ENCODE measurements at places on chromosomes 5 and 9.

- DNase-seq: peak; percentile 45
Measured at GRCh38 chr5:111411301-111411700, 101.0 kb downstream of the STARD4 start.

DNA sequence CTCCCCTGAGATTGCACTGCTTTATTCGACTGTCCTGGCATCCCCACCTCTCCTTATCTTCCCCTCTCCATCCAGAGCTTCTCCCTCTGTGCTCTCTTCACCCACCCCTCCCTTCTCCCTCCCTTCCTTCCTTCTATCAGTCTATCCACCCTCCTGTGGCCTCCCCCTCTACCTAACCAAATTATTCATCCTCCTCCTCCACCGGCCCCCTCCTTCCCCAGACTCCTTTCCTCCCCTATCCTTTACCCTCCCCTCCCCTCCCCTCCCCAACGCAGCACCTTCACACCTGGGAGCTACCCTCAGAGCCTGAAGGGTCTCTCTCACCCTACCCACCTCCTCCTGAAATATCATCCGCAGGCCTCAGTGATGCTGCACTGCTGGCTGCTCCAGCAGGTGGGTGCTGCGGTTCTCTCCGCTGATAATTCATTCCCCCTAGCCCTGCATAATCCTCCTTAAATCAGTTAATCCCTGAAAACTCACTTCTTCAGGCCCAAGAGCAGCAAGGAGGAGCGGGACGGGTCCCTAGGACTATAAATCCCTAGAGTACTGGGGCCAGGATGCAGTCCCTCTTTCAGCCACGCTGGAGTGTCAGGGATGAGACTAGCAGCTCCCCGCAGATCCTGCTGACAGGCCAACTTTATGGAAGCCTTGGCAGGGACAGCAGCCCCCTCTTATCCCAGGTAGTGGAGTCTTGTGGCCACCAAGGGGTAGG lies 97.8 kb downstream of the PCDH1 start:
- DNase-seq: no peak

- peak; percentile 94 for DNase-seq
Measured at GRCh38 chr9:132210472-132211145, 48.8 kb downstream of the NTNG2 start.

DNA sequence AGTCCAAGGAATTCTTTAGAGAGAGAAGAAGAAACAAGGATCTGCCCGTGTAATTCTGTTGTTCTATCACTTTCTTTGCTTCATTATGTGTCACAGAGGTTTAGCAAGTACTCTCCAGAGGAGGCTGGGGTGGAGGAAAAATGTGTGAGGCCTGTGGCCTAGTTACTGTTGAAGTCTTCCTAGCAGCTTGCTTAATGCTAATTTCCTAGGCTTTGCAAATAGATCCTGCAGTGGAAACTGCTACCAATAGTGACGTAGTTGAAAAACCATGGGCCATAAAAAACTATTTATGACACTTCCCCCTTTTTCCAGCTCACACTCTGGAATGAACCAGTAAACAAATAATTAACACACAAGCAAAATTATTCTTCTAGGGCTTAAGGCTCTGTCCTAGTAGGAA lies 27.0 kb upstream of the C9orf72 start:
- DNase-seq: no peak

DNA sequence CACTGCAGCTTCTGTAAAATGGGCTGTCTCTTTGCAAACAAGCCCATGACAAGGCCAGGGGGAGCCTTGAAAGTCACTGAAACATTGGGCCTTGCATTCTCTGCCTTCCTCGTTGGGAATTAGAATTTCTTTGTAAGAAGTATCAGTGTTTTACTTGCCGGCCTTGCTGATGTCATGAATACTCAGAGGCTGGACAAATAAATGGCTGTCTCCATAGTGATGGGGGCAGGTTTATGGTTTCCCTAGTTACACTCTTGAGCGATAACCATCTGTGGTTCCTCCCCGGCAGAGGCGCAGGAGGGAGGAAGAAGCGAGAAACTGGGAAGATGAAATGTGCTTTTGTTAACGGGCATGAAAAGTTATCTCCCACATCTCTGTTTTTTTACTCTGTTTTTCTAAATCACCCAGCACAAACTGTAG lies 272.7 kb upstream of the PANK3 start:
- no peak for DNase-seq

GRCh38 chr9:69377291-69377690 lies 52.3 kb downstream of the ENTREP1 start:
- no peak for DNase-seq

- no peak for DNase-seq
Measured at GRCh38 chr9:92180002-92180400, 64.8 kb upstream of the SPTLC1 start.

DNA sequence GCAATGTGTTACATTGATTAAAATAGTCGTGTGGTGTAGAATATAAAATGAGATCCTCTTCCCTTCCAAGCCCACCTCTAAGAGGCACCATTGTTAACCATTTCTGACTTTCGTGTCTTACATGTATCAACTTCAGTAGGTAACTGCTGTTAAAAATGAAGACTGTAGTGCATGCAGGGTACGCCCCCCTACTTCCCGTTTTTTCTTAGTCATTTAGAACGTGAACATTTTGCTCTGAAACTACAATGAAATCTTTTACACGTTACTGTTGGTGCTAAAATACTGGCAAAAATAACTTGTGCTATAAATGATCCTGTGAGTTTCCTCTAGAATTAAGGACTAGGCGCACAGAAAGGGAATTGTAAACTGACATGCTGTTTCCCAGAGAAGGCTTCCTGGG lies 41.5 kb downstream of the WNK2 start:
- DNase-seq: no peak

GRCh38 chr5:119814655-119815054 lies 185.3 kb downstream of the FAM170A start:
- no peak for DNase-seq

GRCh38 chr5:170761048-170761707 lies 22.3 kb upstream of the GABRP start:
- DNase-seq: no peak

- DNase-seq: no peak
Measured at GRCh38 chr5:171739271-171739670, 46.3 kb upstream of the SMIM23 start.

All from epithelial cell of esophagus (primary cell).